ENCODE measurements at places on chromosomes 4 and X.
A peak's percentile ranks its signal among the peaks of the same experiment; 100 is the strongest.

DNA sequence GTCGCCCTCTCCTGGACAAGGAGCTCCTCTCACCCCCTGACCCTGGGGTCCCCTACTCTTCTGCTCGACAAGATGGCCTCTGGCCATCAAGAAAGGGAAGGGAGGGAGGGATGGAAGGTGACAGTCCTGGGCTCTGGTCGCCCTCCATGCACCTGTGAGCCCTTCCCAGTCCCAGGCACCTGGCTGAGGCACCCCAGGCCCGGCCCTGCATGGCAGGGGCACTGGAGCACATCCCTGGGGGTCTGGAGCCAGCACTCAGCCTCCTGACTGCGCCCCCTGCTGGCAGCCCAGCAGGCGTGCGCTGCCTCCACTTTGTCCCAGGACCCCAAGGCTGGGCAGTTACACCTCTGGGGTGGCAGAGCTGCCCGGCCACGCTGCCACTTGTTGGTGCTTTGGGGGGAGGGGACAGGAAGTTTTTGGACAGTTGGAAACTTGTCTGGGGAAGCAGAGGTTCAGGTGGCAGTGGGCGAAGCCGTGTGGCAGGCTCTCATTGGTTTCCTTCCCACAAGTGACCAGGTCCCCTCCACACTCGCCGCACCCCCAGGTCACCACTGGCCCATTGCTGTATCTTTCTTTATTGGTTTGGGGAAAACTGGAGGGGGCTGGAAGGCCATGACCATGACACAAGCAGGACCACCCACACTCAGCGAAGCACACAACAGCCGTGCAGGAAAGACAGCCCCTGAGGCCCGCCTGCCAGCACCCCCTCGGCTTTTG, 4.3 kb downstream of the PNCK start:
- peak; percentile 23 for DNase-seq

DNA sequence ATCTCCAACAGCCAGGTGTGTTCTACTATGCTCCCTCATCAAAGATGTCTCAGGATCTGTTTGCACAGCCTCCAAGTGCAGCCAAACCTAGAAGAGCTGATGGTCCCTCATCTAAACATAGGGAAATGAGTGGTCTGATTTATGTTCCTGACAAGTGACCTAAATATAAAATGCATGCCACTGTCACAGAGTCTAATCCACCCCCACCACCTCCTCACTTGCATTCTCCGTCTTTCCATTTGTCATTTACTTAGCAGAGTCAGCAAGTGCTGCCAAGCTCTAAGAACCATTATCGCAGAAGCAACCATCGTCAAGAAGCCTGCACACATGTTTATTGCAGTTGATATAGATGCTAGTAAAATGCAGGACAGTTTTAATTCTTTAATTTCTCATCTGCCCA, 33.1 kb upstream of the VCX3A start:
- no peak for DNase-seq

- DNase-seq: peak; percentile 77
These were observed 722 bp downstream of the SLC10A7 start for GRCh38 chr4:146520896-146521540.

DNA sequence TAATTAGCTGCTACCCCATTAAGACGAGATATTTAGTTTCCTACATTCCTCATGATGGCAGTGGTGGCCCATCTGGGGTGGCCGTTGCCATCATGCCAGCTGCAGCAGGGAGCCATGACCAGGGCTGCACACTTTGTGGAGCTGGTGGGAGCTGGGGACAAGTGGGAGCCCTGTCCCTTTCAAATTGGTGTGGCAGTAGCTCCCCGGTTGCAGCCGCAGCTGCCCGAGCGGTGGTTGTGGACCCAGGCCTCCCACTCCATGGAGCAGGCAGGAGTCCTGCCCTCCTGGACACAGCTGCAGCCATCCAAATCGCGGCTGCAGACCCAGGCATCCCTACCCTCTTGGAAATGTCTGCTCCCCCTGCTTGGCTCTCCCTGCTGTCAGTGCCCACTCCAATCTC, 9.3 kb upstream of the SYTL5 start:
- no peak for DNase-seq

DNA sequence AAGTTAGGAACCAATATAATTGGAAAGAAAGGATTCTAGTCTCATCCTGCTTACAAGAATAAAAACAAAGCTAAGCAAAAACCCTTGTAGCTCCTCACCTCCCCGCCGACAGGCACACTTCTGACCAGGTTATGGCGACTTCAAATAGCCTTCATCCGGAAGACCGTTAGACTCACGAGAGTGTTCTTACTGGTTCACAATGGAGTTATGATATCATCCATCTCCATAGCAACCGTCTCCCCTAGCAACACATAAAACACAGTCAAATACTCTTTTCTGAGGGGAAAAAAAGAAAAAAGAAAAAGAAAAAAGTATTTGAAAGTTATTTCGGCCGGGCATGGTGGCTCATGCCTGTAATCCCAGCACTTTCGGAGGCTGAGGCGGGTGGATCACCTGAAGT, at the start of gene IL13RA2:
Gene IL13RA2 (minus strand): TSS at position 162 of the 400 bp plus-strand sequence. CDS start 347 bp downstream, outside the sequence.
- no peak for DNase-seq

DNA sequence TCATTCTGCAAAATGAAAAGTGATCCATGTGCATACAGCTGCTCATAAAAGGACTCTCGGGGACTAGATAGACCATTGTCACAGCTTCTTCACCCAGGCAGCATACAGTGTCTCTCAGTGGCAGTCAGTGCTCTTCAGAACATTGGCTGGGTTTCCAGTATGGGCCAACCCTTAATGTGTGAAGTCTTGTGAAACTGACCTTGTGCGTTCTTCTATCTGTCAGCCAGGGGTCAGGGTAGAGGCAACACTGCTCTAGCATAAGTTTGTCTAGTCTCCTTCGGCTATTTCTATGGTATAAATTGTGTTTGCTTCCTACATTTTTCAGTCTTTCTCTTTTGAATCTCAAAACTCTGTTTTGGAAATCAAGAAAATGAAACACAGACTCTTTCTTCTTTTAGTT, 37.0 kb upstream of the SMIM31 start:
- DNase-seq: no peak

DNA sequence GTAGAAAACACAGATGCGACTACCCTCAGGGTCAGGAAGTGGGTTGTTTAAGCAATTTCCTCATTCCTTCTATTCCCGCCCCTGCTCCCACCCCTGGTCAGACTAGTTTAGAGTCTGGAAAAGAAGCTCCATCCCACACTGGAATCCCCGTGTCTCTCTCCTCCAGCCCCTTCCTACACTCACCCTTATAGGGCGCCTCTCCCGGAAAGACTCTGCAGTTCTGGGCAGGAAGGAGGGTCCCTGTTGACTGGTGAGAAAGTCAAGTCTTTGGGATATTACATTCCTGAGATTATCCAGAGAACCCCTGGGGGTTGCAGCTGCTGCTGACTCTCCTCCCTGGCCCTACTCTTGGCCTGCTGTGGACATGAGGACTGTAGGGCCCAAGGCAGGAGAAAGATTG, 11.9 kb downstream of the STARD8 start:
- DNase-seq: peak; percentile 63

DNA sequence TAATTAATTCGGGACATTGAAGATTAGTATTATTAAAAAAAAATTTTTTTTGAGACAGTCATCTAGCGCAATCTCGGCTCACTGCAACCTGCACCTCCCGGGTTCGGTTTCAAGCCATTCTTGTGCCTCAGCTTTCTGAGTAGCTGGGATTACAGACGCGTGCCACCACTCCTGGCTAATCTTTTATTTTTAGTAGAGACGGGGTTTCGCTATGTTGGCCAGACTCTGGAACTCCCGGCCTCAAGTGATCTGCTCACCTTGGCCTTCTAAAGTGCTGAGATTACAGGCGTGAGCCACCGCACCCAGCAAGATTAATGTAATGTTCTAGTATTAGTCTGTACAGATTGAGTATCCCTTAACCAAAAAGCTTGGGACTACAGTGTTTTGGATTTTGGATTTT, 32.7 kb downstream of the REST start:
- DNase-seq: no peak

- peak; percentile 86 for DNase-seq
These were observed 17.4 kb upstream of the TMEM184C start for GRCh38 chr4:147599769-147600168.

GRCh38 chr4:11748164-11748872, 319.6 kb upstream of the HS3ST1 start:
- DNase-seq: peak; percentile 59

GRCh38 chr4:4871242-4871572, 11.7 kb downstream of the MSX1 start:
- no peak for DNase-seq

DNA sequence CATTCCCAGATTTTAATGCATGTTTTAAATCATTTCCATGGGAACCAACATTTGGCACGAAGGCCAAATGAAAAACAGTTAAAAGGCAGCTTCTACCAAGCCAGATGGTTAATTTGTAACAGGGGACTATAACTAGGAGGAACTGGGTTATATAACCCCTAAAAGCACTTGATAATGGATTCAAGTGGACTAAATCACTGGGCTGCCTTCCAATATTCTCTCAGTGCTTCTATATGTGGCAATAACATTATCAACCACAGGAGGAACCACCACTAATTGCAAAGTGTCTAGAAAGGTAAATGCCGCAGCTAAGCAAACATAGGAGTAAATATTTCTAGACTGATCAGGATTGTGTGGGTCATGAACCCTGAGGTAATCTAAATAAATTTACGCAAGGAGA, 391.5 kb downstream of the UBE2NL start:
- DNase-seq: no peak

DNA sequence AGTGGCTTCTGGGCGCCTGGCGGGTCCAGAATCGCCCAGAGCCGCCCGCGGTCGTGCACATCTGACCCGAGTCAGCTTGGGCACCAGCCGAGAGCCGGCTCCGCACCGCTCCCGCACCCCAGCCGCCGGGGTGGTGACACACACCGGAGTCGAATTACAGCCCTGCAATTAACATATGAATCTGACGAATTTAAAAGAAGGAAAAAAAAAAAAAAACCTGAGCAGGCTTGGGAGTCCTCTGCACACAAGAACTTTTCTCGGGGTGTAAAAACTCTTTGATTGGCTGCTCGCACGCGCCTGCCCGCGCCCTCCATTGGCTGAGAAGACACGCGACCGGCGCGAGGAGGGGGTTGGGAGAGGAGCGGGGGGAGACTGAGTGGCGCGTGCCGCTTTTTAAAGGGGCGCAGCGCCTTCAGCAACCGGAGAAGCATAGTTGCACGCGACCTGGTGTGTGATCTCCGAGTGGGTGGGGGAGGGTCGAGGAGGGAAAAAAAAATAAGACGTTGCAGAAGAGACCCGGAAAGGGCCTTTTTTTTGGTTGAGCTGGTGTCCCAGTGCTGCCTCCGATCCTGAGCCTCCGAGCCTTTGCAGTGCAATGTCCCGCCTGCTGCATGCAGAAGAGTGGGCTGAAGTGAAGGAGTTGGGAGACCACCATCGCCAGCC, at the start of gene ATOH1:
Gene ATOH1 (plus strand): TSS at position 422 of the 663 bp plus-strand sequence. CDS start 174 bp downstream, at position 596.
- DNase-seq: peak; percentile 9

DNA sequence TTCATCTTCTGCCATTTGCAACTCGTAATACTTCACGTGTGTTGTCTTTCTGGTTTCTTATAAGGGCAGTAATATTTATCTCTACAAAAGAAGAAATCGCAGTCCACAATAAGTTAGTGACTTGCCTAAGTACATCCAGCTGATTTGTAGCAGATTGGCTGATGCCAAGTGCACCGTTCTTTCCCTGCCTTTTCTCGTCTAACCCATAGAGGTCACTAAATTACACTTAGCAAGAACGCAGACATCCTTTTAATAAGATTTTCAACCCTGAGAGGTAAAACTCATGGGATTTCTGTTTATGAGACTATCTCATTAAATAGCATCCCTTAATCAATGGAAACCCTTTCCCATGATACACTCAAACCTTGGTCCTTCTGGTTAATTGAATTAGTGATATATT, 408.6 kb upstream of the ACTRT1 start:
- no peak for DNase-seq

DNA sequence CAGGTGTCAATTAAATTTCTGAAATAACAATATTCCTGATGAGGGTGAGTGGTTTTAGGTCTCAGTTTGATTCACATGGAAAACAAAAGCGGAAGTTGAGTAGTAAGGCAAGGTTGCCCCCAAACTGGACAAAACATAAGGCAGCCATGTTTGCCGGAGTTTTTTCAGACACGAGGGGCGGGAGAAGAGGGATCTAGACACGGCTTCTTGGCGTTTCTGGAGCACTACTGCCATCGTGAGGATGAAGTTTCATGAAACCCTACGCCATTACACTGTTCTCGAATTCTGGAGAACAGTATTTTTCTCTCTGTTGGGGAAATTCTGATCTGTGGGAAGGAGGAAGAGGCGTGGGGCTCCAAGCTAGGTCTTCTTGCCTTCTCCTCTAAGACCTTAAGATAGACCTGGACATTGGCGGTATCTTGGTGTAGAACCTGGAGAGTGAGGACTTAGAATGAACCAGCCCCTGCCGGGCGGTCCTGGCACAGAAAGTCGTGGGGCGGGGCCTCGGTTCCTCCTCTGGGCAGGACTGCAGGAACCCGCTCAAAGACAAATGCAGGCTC, 160.3 kb downstream of the OR13H1 start:
- no peak for DNase-seq

GRCh38 chrX:126165721-126166461, at the start of gene DCAF12L2:
Gene DCAF12L2, minus strand, starts transcription at chrX:126166289. Its CDS starts 365 bp downstream, at chrX:126165924.
- no peak for DNase-seq

DNA sequence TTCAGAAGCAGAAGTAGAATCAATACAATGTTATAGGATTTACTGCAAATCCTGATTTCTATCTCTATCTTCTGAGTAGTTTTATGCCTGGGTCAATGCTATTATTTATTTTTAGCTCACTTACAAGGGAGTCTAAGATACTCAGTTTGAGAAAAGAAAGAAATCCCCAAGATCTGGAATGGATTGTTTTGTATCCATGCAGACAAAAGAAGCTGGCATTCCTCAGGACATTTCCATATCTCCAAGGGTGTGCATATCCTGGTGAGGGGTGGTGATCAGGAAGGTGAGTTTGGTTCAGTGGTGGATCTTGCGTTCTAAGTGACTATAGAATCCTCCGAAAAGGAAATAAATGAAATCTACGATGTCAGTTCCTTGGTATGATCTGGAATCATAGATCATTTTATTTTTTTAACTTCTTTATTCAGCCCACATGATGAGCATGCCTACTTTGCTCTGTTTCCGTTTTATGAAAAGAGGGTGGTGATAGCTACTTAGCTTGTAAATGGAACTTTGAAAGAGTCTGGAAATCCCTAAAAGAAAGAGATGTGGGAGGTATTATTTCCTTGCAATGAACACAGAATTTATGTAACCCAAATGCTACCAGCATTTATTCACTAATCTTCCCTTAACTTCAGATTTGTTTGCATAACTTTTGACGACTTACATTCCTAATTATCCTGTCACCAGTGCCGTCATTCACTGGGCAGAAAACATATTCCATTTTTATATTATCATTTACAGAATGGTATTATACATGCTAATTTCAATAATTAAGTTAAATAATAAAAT, 81.1 kb upstream of the RAPGEF2 start:
- DNase-seq: no peak

GRCh38 chr4:88439161-88439760, 17.7 kb upstream of the HERC5 start:
- DNase-seq: peak; percentile 53

- DNase-seq: no peak
These were observed 182.9 kb downstream of the COX18 start for GRCh38 chr4:72886602-72887001.

- no peak for DNase-seq
These were observed 663 bp upstream of the USP53 start for GRCh38 chr4:119211867-119212233.

GRCh38 chr4:148255344-148255720, 186.9 kb downstream of the NR3C2 start:
- DNase-seq: no peak

- DNase-seq: peak; percentile 76
These were observed 292.4 kb upstream of the FAT1 start for GRCh38 chr4:187016101-187016500.

- DNase-seq: no peak
These were observed 131.7 kb upstream of the FAM47B start for GRCh38 chrX:34810916-34811315.

Data from EH (cell line).